ENCODE measurements at places on chromosomes 12 and 14. TPM values are rescaled to one million over a fixed set of nuclear protein-coding genes. Genes with fewer than 3 reads are reported as not detected.

Gene PDZRN4
- total RNA-seq = not detected

Gene NFATC4
- total RNA-seq = not detected

Gene SUPT16H
- total RNA-seq = 114 TPM

Gene ASB2
- 99.3 TPM for total RNA-seq

Gene KRT7
- total RNA-seq = 9.3 TPM

Gene ANAPC7
- 47.2 TPM for total RNA-seq

Gene MARK3
- total RNA-seq = 76.0 TPM

Gene KRT83
- total RNA-seq = not detected

Gene EGLN3
- 10.9 TPM for total RNA-seq

Gene NFE2
- 0.20 TPM for total RNA-seq

Gene CD27
- total RNA-seq = 39.9 TPM

Gene WSCD2
- not detected for total RNA-seq

Gene TESPA1
- 111 TPM for total RNA-seq

Gene TMEM229B
- total RNA-seq = 13.3 TPM

Gene CLEC4C
- total RNA-seq = not detected

Gene CS
- total RNA-seq = 188 TPM

Gene GPR137C
- 0.30 TPM for total RNA-seq

Gene LBHD2
- not detected for total RNA-seq

Gene REP15
- not detected for total RNA-seq

Gene DERA
- 24.4 TPM for total RNA-seq

Gene TAS2R9
- not detected for total RNA-seq

Gene RND1
- 2.6 TPM for total RNA-seq

Gene LTB4R2
- 18.5 TPM for total RNA-seq

Gene PZP
- total RNA-seq = not detected

Gene SOCS4
- total RNA-seq = 24.2 TPM

Gene BDKRB2
- total RNA-seq = not detected

Gene EAPP
- 38.6 TPM for total RNA-seq

Gene CLEC12A
- 0.65 TPM for total RNA-seq

Gene RTN1
- not detected for total RNA-seq

Gene DPF3
- 15.4 TPM for total RNA-seq

Gene VRTN
- not detected for total RNA-seq

Gene KLRG1
- total RNA-seq = 13.3 TPM

Gene PLEK2
- total RNA-seq = not detected

Gene ZNF410
- total RNA-seq = 54.2 TPM

Gene SLC39A2
- not detected for total RNA-seq

Gene KRT81
- total RNA-seq = not detected

Gene C12orf50
- total RNA-seq = not detected

Gene RIPK3
- 38.0 TPM for total RNA-seq

Gene KRT77
- total RNA-seq = not detected

Gene APOF
- not detected for total RNA-seq

Gene PGF
- total RNA-seq = 0.38 TPM

Gene FOXN4
- not detected for total RNA-seq

Gene AGAP2
- 85.1 TPM for total RNA-seq

Gene KRT4
- not detected for total RNA-seq

Gene DUSP6
- total RNA-seq = 171 TPM

Gene PTPRR
- total RNA-seq = not detected

Gene ITPR2
- total RNA-seq = 36.3 TPM

Gene CYP27B1
- total RNA-seq = 3.3 TPM

Gene OVCH1
- total RNA-seq = not detected

Gene CLEC6A
- not detected for total RNA-seq

Gene BICD1
- 12.5 TPM for total RNA-seq

Gene TEX52
- not detected for total RNA-seq

Gene PPM1H
- total RNA-seq = not detected
